NCI-H1417 treated with DMSO at 0.1 percent for 48 hours (cell line): ENCODE measurements at places on chromosomes 4 and X.

DNA sequence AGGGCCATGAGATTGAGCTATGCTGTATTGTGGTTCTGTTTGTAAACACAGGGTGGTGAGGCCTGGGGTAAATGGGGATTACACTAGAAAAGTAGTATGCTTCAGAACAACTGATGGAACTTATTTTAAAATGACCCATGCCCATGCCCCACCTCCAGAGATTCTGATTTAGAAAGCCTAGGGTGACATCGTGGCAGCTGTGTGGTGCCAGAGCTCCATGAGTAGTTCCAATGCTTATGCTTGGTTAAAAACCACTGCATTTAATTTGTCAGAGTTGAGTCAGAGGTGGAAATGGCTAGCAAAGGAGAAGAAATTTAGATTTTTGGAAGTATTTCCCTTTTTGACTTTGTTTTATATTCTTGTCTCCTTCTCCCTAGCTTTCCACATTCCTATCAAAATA is 63.4 kb upstream of the PDE5A start:
- DNase-seq, result no peak

- no peak for DNase-seq
These were observed 9.6 kb upstream of the DLG3 start for GRCh38 chrX:70434914-70435586.

GRCh38 chr4:1683261-1683735 is 815 bp downstream of the FAM53A start:
- DNase-seq, result no peak

DNA sequence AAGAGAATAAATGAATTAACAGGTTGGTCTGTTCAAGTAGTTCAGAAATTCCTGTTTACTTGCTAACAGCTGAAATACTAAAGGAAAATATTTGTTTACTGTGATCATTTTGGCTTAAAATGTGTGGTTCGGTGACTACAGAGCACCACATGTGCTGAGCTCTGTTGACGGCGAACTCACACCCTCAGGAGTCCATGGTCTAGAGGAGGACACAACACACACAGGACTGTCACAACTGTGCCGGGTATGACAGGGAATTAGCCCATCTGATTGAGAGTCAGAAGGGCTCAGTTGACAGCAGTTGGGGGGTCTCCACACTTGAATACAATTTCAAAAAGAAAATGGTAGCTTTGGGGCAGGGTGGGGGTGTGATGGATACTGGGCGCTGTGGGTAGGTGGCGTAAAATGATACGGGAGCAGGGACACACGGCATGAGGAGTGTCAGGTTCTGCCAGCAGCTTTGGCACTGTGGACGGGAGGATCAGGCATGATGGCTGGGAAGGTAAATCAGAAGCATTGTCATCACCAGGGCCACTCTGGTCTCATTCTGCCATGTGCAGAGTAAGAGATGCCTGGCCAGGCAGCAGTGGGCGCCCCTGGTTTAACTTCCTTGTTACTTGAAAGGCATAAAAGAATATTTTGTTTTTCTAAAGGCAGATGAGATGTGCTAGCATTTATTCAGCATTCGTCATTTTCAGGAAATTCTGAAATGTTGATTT is 33.3 kb downstream of the CLDN22 start:
- no peak for DNase-seq

GRCh38 chr4:74104145-74104544 is 5.2 kb upstream of the CXCL2 start:
- no peak for DNase-seq

- no peak for DNase-seq
These were observed 236.9 kb downstream of the AR start for GRCh38 chrX:67780694-67781109.
